Astrocyte (in vitro differentiated cells and primary cell): ENCODE measurements at places on chromosomes 2 and 18.

GRCh38 chr18:48099481-48100164 lies 169.2 kb upstream of the SMAD2 start:
- DNase-seq = no peak

GRCh38 chr2:184769023-184769422 lies 170.7 kb downstream of the ZNF804A start:
- peak; percentile 70 for DNase-seq

DNA sequence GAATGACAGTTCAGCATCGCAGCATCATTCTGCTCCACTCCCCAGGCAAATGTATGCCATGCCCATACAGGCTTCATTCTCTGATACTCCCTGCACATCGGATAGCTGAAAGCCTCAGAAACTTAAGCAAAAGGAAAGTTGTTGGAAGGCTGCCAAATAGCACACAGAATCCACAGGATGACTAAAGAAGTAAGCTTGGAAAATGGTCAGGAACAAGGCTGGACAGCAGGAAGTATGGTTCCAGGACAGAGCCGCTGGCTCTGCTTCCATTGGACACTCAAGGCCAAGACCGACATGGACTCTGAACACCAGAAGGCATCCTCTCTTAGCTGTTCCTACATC lies 256.5 kb downstream of the CDH20 start:
- peak; percentile 79 for DNase-seq

GRCh38 chr2:46451131-46451711 lies 28.1 kb upstream of the TMEM247 start:
- no peak for DNase-seq

- DNase-seq = no peak
Measured at GRCh38 chr2:118858485-118859156, 11.2 kb upstream of the EN1 start.

DNA sequence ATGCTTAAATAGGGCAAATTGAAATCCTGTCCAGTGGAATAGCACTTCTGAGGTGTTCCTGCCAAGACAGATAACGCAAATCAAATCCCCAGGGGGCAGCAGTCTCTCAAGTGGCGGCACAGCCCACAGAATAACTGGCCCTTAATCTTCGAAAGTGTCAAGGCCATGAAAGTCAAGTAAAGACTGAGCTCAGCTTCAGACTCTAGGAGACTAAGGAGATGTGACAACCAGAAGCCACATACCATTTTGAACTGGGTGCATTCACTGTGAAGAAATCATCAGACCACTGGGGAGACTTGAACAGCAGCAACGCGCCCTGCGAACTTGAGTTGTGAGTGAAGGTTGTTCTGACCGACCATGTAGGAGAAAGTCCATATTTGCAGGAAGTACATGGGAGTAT lies 66.0 kb upstream of the ASAP2 start:
- DNase-seq = no peak

- no peak for DNase-seq
Measured at GRCh38 chr18:45359275-45360009, 255.8 kb upstream of the SLC14A2 start.

DNA sequence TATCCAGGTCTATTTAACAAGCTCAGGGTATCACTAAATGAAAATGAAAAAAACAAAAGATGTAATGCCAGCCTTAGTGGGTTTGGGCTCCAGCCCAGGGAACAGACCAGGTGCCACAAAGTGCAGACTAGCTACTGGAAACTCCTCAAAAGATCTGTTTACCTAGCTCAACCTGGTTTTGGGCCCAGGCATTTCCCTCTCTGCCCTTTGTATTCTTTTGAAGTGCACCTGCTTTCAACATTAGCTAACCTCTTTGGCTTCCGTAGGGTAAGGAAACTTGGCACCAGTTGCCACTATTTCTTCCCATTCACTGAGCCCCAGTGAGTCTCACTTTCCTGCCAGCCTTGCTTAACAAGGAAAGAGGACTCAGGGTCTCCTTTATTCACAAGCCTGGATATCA lies 123.6 kb upstream of the CDCA7 start:
- DNase-seq = no peak

- DNase-seq = peak; percentile 70
Measured at GRCh38 chr2:40734797-40735196, 282.9 kb upstream of the SLC8A1 start.

DNA sequence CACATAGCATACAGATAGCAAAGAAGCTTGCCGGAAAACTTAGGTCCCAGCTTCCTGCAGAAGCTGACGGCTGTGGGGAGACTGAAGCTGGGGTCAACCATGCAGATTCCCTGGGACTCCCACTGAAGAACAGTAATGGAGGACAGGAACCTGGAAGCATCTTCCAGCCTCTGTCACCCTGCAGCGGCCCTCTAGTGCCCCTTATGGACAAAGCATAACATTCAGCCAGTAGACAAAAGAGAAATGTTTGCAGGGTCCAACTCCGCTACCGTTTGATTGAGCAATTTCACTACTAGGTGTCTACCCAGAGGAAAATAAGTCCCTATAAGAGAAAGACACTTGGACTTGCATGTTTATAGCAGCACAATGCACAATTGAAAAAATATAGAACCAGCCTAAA lies 460.6 kb downstream of the CNTNAP5 start:
- no peak for DNase-seq

DNA sequence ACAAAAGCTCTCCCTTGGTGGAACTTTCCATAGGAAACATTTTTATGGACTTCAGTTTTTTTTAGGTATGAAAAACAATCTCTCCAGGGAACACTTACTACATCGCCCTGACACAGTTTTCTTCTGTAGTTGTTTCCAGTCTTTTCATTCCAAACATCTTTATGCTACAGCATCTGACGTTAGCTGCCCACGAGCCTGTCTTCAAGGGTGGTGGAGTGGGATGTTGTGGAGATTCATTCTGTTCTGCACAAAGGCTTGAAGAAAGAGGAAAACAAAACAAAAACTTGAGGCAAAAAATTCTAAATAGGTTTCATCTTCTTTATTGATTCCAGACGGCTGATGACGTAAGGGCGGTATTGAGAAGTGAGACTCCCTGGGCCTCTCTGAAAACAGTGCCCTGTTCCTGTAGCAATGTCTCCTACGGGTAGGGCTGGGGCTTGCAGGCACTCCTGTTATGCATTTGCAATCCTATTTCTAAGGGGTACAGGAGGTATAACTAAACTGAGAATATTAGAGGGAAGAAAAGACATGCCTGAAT lies 375.0 kb downstream of the RNF144A start:
- no peak for DNase-seq

DNA sequence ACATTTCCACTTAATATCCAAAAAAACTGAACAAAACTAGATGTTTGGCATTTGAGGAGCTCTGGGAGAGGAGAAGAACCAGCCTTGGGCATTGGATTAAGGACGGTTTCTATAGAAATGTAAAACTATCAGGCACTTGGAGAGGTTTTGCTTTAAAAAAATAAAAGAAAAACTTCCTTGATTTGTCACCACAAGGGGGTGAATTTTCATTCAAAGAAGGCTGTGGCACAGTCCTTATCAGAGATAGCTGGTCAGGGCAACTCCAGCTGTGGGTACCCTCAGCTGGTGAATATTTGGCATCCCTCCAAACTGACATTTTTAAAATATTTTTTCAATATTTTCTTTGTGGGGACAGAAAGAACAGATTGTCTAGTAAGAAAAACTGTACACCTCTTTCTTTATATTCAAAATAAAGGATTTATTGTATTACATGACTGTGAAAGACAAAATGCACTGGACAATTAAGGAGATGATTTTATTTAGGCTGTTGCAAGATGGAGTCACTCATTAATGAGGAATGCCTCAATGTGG lies 46.1 kb upstream of the TBC1D8 start:
- DNase-seq = no peak

DNA sequence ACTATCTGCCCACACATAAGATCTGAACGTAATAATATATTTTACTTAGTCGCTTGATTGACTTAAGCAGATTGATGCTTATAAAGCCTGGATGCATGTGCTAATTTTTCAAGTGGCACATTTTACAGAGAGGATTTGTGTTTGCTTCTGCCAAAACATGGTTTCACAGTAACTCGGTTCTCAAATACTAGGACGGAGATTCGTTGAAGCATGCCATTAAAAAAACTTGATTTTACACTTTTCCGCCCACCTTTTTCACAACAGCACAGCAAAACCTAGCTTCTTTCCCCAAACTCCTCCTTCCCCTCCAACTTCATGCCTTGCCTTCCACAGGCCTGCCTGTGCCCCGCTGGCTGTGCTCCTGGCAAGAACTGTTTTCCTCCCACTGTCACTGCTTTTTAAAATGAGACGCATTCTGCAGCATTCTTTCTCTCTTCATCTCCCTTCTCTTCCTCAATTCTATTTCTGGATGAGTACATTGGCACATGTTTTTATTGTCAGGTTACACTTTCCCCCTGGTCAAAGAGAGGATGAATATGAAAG lies 55.1 kb upstream of the LMAN1 start:
- no peak for DNase-seq

DNA sequence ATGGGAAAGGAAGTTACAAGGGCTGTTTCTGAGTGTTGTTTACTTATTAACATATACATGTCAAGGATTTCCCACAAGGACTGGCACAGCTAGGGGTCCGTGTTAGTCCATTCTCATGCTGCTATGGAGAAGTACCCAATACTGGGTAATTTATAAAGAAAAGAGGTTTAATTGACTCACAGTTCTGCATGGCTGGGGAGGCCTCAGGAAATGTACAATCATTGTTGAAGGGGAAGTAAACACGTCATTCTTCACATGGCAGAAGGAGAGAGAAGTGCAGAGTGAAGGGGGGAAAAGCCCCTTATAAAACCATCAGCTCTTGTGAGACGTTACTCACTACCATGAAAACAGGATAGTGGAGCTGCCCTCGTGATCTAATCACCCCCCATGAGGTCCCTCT lies 128.9 kb upstream of the CELF4 start:
- DNase-seq = no peak

- peak; percentile 10 for DNase-seq
Measured at GRCh38 chr2:29196792-29197788, 81.9 kb downstream of the CLIP4 start.

- DNase-seq = no peak
Measured at GRCh38 chr2:202577250-202578183, 57.3 kb upstream of the FAM117B start.

GRCh38 chr2:218152777-218153176 lies 14.0 kb downstream of the CXCR1 start:
- DNase-seq = no peak

GRCh38 chr2:25131567-25132298 lies 36.6 kb downstream of the POMC start:
- no peak for DNase-seq

GRCh38 chr2:96751800-96752199 lies 8.9 kb upstream of the CNNM4 start:
- no peak for DNase-seq

DNA sequence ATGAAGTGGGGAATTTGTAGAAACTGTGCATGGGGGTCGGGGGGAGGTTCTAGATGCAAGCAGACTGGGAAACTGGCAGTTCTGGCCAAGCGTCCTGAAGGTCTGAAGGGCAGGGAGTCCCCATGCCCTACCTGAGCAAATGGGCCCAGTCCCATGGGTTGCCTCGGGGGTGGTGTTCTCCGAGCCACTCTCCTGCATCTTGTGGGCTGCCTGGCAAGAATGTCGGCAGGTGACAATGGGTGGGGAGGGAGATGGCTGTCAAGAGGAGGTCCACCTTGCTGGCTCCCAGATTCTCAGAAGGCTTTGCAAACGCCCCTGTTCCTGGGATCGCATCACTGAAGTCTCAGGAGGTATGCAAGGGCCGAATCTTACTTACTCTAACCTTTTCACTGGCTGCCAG lies 21.3 kb downstream of the INHBB start:
- DNase-seq = no peak

DNA sequence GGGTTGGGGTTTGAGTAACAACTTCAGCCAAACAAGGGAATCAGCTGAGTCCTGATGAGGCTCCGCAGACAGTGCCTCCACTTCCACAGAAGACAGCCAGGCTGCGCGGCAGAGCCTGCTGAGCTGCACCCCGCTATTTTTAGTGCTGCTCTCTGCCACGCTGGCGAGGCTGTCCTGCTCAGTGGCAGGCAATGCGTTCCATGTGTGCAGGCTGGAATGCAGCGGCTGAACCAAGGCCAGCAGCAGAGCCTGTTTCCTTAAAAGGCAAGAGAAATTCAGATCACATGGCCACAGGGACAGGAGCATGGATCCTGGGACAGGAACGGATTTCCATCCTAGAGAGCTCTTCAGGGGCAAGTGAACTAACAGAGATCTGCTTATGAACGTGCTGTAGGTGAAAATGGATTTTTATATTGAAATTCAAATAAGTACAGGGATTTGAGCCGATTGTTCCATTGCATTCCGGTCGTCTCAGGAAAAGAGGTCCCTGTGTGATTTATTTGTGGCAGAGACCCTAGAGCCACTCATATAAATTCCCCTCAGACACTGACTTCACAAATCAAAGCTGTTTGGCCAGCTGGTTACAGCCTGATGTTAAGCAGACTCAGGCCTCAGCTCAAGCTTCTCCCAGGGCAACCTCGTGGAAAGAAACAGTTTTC lies 98.7 kb downstream of the COL6A3 start:
- DNase-seq = peak; percentile 97

- DNase-seq = no peak
Measured at GRCh38 chr2:43218702-43219382, 7.6 kb downstream of the ZFP36L2 start.

DNA sequence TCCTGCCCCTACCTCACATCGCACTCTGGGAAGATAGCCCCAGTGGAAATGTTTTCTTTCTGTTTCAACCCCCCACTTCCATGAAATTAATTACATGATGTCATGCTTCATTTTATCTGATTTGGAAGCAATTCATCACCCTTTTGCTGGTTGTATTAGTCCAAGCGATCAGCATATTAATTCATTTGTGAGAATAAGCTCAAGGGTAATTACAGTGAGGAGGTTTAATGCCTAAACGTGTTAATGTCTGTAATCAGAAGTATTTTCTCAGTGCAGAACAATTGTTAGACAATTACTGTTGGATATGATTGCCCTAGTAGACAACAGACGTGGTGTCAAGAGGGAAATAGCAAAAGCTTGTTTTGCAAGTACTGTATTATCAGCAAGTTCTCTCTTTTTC lies 746.3 kb downstream of the CPS1 start:
- no peak for DNase-seq

DNA sequence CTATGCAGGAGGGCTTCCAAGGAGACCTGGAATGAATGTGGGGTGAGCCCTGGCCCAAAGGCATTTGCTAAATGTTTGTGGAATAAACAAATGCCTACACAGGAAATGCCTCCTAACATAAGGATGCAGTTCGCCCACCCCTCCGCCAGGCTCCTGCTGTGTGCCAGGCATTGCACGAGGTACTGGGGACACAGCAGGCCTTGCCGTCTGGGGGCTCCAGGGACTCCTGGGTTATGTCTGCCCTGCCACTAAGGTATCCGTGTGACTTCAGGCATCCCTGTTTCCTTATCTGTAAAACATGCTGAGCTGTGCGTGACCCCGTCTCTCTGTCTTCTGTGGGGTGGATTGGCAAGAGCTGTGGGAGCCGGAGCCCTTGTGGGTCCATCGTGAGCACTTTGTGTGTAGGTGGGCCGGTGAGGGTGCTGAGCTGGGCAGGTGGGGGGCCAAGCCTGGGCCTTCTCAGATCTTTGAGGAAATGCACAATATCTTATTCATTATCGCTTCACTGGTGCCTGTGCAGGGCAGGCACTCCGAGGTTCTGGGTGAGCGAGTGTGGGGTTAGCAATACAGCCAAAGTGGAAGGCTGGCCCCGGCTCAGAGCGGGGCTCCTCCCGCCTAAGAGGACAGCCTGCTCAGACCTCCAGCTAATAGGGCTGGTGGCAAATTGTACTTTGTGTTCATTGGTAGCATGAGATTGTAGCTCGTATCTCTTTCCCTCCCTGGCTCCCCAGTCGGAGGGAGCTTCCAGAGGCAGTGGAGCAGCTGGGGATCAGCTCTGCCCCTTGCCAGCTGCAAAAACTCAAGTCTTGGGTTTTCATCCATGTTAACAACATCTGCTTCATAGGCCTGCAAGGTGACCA lies 126.8 kb downstream of the GLI2 start:
- no peak for DNase-seq
